ENCODE measurements at places on chromosomes 2 and 18. TPM values are rescaled to one million over a fixed set of nuclear protein-coding genes. Genes with fewer than 3 reads are reported as not detected.

DNA sequence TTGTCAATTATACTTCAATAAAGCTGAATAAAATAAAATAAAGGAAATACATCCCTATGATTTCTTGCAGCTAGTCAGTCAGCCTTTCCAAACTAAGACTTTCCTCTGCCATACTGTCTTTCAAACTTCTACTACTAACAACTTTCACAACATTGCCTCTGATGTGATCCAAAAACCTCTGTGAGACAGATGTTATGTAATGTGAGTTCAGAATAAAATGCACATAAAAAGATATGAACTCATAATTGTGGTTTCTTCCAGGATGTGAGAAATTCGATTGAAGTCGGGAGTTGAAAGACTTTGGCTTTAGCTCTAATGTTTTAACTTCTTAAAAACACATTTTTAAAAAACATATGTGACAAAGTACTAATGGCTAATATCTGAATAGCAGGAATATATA lies 98.7 kb downstream of the PIGN start:
- H3K27me3 ChIP-seq, result no peaks in the 10 kb centered on the region
- DNase-seq, result no peak
- no peak overlapping the region for H3K27ac ChIP-seq
- no peak overlapping the region for H3K4me3 ChIP-seq
- peaks cover 24% of the 10 kb centered on the region for H3K4me1 ChIP-seq

- H3K4me3 ChIP-seq, result no peak overlapping the region
- no peak for DNase-seq
- no peaks in the 10 kb centered on the region for H3K36me3 ChIP-seq
- no peak overlapping the region for H3K27ac ChIP-seq
These were observed 80.3 kb downstream of the MAPRE2 start for GRCh38 chr18:35121531-35121930.

Gene MGAT5
- total RNA-seq, result 42.9 TPM

DNA sequence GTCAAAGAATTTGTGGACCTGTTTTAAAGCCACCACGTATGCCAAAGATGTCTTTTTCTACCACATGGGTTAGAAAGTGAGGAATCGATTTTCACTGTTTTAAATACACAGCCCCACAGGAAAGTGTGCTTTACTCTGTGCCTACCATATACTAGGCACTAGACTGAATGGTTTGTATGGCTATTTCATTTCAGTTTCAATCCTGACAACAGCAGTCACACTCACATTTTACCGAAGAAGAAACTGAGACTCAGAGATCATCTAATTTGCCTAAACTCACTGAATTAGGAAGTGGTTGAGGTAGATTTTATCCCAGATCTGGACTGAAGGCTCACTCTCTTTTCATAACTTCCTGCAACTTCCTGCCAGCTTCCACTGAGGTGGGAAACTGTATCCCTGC lies 176.4 kb downstream of the ALK start:
- no peaks in the 10 kb centered on the region for H3K4me1 ChIP-seq
- H3K27me3 ChIP-seq, result peaks cover 22% of the 10 kb centered on the region
- no peak for DNase-seq
- H3K36me3 ChIP-seq, result no peaks in the 10 kb centered on the region
- H3K27ac ChIP-seq, result no peak overlapping the region

DNA sequence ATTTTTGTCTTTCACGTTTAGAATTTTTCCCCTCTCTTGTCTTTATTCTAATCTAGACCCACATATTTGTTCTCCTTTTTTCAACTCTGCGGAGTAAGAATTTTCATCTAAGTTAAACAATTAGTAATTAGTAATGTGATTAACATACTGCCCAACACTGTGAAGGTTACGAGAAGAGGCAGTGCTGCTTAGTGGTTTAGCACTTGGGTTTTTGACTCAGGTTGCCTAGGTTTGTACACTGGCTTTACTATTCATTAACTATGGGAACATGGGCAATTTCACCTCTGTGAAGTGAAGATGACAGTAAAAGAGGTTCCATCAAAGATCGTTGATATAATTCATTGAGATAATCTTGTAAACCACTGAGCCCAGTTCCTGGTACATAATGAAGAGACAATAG lies 82.2 kb upstream of the PNPT1 start:
- H3K27me3 ChIP-seq, result no peaks in the 10 kb centered on the region
- H3K36me3 ChIP-seq, result peaks cover 4% of the 10 kb centered on the region
- H3K27ac ChIP-seq, result no peak overlapping the region

Gene RTKN
- total RNA-seq, result 88.9 TPM
